Fibroblast of lung (primary cell): ENCODE measurements at places on chromosomes 4 and X.

DNA sequence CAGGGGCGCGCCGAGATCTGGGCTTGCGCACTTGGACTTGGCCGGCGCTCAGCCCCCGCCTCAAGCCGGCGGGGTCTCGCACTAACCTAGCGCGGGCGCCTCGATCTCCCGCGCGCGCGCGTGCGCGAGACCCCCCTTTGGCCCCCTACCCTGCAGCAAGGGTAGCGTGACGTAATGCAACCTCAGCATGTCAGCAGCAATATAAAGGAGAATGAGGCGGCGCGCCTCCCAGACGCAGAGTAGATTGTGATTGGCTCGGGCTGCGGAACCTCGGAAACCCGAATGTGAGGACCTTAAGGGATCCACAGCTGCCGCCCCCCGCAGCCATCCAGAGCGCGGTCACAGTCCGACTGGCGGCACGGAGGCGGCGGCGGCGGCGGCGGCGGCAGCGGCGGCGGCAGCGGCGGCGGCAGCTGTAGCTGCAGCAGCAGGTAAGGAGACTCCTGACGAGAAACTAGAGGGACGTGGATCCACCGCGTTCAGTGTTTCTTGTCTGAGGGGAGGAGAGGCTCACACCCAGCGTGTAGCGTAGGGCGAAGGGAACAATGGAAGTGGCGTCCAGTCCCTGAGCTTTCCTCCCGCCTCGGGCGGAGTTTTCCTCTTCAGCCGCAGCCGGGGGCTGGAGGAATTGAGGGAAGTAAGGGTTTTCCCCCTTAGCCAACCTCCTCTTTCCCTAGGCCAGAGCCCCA is at the start of the genes SATL1 and ZNF711:
TSS of gene SATL1 (minus strand) at position 19 of the 689 bp plus-strand sequence. CDS start 134,811 bp downstream, outside the sequence.
TSS of gene ZNF711 (plus strand) at position 231 of the 689 bp plus-strand sequence. CDS start 3,582 bp downstream, outside the sequence.
- DNase-seq = peak; percentile 73

DNA sequence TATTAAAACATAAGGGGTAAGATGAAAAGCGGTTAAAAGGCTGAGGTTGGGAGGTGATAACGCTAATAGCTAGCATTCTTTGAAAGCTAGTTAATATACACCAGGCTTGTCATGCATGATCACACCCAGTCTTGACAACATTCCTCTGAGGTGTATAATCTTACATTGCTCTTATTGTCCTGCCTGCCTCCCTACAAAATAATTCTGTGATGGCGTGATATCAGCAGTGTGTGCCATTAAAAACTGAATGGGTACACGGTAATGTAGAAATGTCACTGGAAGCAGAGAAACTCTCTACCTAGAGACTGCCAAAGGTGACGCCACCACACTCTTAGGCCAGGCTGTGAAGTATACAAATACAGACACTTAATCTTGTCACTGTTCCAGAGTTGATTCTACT is 68.1 kb downstream of the DIAPH2 start:
- DNase-seq = no peak

GRCh38 chr4:153502584-153502983 is 36.4 kb downstream of the TMEM131L start:
- peak; percentile 50 for DNase-seq

DNA sequence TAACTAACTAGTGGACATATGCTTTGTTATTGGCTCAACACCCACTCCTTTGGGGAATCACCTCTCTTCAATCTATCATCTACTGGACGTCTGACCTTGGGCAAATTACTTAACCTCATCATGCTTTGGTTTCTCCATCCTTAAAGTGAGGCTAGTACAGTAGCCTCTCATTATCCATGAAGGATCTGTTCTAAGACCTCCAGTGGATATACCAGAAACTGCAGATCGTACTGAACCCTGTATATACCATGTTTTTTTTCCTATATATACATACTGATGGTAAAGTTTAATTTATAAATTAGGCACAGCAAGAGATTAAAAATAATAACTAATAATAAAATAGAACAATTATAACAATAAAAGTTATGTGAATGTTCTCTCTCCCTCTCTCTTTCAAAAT is 56.2 kb downstream of the HMGB3 start:
- DNase-seq = no peak

- DNase-seq = peak; percentile 42
These were observed 32.7 kb downstream of the ELF2 start for GRCh38 chr4:139144161-139144859.

DNA sequence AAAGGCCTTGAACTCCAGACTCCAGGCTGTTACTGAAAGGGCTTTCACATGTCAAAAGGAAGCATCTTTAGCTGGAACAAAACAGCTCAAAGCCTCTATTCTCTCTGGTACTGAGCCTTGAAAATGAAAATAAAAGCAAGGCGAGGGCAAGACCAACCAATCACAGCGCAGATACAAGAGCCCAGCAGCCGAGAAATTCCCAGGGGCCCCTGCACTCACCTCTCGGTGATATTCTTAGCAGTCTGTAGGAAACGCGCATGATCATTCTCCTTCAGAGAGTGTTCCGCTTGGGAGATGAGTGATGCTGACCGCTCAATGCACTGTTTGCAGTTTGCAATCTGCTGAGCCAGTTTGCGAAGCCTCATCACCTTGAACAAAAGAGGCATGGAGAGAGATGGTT is 138.1 kb downstream of the MID1 start:
- no peak for DNase-seq

DNA sequence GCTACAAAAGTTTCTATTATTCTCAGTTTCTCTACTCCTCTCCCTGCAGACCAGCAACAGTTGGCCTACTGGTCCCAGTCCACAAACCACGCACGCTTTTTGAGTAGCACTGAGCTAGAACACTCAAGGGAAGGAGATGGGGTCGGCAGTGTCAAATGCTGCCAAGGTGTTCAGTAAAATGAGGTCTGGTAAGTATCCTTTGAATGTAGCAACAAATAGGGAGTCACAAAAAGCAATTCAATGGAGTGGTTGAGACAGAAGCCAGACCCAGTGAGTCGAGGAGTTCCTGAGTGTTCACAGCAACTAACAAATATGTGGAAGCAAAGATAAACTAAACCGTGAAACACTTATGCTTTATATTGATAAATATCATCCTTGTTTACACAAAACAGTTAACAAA is 355.7 kb downstream of the MID1IP1 start:
- DNase-seq = no peak

DNA sequence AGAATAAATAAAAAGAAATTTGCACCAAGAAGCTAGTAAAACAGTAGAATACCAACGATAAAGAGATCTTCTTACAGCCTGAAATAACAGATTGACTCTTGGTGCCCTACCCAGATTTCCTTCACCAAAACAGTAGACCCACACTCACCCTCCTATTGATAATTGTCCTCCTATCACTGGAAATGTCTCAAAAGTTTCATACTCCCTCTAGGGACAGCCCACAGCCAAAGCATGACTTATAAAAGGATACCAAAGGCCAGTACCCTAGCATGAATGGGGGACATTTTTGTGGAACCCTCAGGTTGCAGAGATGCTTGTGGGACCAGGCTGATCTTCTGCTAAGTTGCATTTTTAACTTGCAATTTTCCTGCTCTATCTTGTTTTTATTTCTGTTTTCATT is 104.1 kb downstream of the INPP4B start:
- DNase-seq = no peak

GRCh38 chrX:131725001-131725654 is 181.3 kb downstream of the OR13H1 start:
- DNase-seq = no peak

DNA sequence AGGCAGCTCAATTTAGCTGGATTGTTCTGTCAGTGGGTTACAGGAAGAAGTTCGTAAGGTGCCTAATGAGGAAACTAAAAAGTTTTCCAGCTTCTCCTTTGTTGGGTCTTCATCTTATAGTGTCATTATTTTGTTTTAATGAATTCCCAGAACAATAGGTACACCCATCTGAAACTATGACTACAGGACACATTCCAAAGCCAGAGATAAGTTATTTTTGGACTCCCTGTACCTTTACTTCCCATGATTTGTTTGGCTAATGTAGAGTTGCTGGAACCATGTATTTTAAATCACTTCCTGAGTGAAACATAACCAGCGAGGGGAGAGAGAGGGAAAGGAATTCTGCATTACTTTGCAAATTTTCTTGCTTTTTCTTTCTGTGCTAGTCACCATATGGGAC is 114.0 kb downstream of the CLCN5 start:
- DNase-seq = no peak

DNA sequence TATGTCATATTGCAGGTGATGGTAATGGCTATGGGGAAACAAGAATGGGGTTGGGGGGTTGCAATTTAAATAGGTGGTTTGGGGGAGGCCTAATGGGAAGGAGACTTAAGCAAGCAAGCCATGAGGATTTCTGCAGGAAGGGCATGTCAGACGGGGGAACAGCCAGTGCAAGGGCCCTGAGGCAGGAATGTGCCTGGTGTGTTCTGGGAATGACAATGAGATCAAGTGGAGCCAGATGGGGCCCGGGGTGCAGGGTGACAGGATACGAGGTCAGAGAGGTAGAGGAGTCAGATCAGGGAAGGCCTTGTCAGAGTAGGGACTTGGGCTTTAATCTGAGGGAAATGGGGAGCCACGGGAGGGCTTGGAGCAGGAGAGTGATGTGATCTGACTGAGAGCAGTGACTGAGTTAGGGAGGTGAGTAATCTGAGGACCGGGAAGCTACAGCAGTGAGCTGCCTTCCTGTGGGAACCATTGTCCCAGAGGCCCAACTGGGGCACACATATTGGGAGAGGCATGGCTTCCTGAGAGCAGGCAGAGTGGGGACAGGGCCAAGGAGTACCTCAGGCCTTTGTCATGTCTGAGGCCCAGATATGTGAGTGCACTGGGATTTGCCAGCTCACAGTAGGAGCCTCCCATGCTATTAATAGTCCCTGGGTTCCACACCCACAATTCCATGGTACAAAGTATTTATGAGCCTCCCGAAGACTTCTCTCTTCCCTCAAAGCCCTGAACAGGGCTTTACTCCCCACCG is 139.8 kb downstream of the BCOR start:
- peak; percentile 52 for DNase-seq

- peak; percentile 83 for DNase-seq
These were observed 260.5 kb downstream of the RAPGEF2 start for GRCh38 chr4:159363361-159363760.

GRCh38 chr4:170138580-170139194 is 48.9 kb upstream of the AADAT start:
- peak; percentile 78 for DNase-seq

GRCh38 chr4:893276-893994 is 38.7 kb downstream of the GAK start:
- DNase-seq = no peak

DNA sequence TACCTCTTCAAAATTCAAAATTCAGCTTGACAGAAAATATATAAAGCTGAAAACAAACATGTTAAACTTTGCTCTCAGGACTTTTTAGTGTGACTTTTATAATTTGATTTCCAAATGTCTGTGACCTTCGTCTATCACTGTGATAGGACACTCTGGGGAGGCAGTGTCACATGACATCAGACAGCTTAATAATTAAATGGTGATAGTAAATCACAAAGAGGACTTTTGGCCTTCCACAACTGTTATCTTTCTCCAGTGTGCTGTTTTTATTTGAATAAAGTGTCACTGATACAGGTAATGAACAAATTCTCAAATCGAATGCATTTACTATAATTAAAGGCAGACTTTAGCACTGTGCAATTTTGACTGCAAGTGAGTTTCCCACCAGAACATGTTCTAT is 83.1 kb downstream of the MID1 start:
- no peak for DNase-seq

DNA sequence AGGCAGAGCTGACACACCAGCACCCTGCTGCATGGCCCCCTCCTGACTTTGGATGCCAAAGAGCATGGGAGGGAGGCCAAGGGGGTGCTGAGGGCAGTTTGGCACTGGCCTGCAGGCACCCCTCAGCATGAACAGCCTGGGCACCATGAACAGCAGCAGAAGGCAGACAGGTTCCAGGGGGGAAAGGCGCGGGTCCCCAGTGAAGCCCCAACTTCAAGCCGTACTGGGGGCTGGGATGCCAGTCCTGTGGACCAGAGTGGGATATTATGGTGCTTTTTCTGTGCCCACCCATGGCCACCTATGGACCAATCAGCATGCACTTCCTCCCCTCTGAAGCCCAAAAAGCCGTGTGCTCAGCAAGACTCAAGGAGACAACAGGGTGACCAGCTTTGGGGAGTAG is 389.9 kb downstream of the TEX13C start:
- no peak for DNase-seq

DNA sequence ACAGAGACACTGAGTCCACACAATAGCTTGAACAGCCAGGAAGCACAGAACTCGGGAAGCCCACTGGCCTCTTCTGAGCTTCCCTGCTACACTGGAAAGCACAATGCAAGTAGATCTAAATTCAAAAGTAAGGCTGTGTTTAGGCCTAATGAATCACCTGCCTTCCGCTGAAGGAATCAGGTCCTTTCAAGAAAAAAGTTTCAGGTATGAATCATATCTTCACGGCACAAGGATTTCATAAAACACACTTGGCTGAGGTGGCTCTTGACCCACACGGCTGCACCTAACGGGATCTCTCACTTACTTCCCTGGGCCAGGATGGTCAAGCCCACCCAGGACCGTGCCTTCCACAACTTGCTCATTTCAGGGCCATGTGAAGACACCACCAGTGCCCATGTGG is 59.3 kb downstream of the IRF2 start:
- DNase-seq = no peak

GRCh38 chr4:89036535-89036934 is 20.4 kb downstream of the FAM13A start:
- no peak for DNase-seq

- no peak for DNase-seq
These were observed 16.1 kb downstream of the NIPAL1 start for GRCh38 chr4:48032721-48033120.

DNA sequence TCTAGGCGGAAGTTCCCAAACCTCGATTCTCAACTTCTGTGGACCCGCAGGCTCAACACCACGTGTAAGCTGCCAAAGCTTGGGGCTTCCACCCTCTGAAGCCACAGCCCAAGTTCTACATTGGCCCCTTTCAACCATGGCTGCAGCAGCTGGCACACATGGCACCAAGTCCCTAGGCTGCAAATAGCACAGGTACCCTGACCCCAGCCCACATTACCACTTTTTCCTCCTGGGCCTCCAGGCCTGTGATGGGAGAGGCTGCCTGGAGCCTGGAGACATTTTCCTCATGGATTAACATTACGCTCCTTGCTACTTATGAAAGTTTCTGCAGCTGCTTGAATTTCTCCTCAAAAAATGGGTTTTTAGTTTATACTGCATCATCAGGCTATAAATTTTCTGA is 479.5 kb downstream of the PCDH7 start:
- no peak for DNase-seq

- DNase-seq = peak; percentile 1
These were observed 315.0 kb downstream of the AFF2 start for GRCh38 chrX:148815218-148815961.

DNA sequence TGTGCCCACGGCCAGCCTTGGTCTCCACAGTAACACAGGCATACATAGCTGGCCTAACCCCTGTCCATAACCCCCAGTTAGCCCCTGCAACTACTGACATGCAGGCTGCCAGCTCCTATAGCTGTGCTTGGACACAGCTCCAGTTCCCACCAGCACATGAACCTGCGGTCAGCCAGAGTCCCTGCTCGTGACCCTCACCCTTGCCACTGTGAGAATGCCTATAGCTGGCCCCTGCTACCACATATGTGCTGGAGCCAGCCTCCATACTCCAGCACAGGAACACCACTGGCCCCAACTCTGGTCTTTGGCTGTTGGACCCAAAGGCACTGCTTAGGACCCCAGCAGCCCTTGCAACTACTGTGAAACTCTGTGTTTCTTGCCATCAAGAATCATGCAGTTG is 930.9 kb downstream of the ADGRL3 start:
- no peak for DNase-seq

GRCh38 chrX:48504261-48504660 is 4.5 kb upstream of the PORCN start:
- no peak for DNase-seq
